Occipital lobe (tissue), 3 donors: ENCODE measurements at places on chromosomes 13 and 19. TPM values are rescaled to one million over a fixed set of nuclear protein-coding genes. Genes with fewer than 3 reads are reported as not detected.

- no peak for DNase-seq
These were observed 5.1 kb downstream of the ATG4D start for GRCh38 chr19:10548746-10549276.

Gene MBD3L4
- not detected for total RNA-seq

GRCh38 chr13:28204043-28204442, 65.7 kb downstream of the PAN3 start:
- DNase-seq: no peak

GRCh38 chr13:76715621-76716020, 170.6 kb downstream of the KCTD12 start:
- DNase-seq: no peak

Gene AMH
- total RNA-seq: not detected

Gene PNMA8C
- total RNA-seq: 25.3 TPM

Gene RCBTB1
- 14.2 TPM for total RNA-seq

DNA sequence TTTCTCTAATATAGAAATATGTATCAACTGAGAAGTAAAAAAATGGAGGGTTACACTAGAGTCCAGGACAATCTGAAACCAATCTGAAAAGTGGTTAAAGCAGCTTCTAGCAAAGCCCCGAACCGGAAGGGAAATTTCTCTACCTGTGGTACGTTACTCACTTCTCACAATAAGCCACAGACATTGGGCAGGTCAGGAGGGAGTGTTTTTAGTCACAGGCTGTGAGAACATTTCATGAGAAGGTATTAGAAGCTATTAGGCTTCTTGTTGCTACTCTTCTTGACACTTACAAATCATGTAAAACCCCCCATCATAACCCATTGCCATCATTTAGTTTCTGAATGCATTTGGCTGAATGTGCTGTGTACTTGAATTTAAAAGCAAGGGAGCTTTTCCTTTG, 120.9 kb downstream of the NUFIP1 start:
- no peak for DNase-seq
